ENCODE measurements at places on chromosomes 1 and 21. TPM values are rescaled to one million over a fixed set of nuclear protein-coding genes. Genes with fewer than 3 reads are reported as not detected.

DNA sequence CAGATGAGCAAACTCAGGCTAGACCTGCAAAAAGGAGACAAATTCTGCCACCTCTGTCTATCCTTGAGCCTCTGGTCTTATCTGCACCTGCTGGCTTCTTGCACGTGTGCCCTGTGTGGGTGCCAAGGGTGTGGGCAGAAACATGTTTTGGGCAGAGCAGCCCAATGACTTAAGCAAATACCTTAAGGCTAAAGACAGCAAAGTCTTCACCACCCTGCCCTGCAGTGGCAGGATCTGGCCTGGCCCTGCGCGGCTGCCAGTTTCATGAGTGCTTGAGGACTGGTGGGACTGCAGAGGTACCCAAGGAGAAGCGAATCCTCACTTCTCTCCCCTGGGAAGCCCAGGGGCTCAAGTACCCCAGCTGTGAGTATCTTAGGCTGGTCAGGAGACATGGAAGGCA lies 3.8 kb upstream of the SLC26A9 start:
- no peak overlapping the region for H3K4me3 ChIP-seq
- no peak for DNase-seq
- no peaks in the 10 kb centered on the region for H3K36me3 ChIP-seq
- no peaks in the 10 kb centered on the region for H3K4me1 ChIP-seq

DNA sequence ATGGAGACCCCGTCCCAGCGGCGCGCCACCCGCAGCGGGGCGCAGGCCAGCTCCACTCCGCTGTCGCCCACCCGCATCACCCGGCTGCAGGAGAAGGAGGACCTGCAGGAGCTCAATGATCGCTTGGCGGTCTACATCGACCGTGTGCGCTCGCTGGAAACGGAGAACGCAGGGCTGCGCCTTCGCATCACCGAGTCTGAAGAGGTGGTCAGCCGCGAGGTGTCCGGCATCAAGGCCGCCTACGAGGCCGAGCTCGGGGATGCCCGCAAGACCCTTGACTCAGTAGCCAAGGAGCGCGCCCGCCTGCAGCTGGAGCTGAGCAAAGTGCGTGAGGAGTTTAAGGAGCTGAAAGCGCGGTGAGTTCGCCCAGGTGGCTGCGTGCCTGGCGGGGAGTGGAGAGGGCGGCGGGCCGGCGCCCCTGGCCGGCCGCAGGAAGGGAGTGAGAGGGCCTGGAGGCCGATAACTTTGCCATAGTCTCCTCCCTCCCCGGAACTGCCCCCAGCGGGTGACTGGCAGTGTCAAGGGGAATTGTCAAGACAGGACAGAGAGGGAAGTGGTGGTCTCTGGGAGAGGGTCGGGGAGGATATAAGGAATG lies 505 bp downstream of the LMNA start:
- H3K36me3 ChIP-seq, result peaks cover 17% of the 10 kb centered on the region
- DNase-seq, result no peak
- peak overlapping the region; percentile 94 for H3K4me3 ChIP-seq

DNA sequence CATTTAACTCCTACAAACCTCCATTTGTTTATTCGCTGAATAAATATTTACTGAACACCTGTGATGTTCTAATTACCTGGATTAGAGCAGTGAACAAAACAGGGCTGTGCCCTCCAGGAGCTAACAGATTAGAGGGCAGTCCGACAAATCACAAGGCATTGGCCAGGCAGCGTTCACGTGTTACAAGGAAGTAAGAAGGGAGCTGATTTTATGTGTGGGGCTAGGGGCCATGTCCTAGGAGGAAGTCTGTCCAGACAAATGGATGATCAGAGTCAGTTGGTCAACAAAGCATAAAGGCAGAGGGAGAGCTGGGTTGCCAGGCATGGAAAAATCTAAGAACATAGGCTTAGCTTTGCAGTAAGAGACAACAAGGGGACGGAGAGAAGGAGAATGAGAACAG lies 57.3 kb upstream of the BACE2 start:
- peaks cover 22% of the 10 kb centered on the region for H3K4me1 ChIP-seq
- DNase-seq, result no peak
- no peaks in the 10 kb centered on the region for H3K36me3 ChIP-seq
- H3K27me3 ChIP-seq, result peaks cover under 1% of the 10 kb centered on the region
- no peak overlapping the region for H3K4me3 ChIP-seq

DNA sequence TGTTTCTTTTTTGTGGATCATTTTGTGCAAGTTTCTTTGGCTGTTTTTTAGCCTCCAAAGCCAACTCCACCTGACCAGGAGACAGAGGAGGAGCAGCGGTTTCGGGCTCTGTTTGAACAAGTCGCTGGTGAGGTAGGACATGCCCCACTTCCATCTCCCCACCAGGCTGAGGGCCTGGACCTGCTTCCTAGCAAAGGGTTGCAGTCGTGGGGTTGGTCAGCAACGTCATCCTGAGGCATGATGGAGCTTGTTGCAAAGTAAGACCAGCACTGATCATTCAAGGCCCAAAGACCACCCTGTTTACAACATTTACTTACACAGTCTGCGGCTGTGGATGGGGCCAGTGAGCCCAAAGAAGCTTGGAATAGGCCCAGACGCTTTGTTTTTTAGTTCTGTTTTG lies 40.3 kb downstream of the CAPN9 start:
- no peak overlapping the region for H3K4me3 ChIP-seq
- H3K27ac ChIP-seq, result no peak overlapping the region
- no peaks in the 10 kb centered on the region for H3K36me3 ChIP-seq
- peaks cover 3% of the 10 kb centered on the region for H3K4me1 ChIP-seq
- DNase-seq, result no peak
- peaks cover 16% of the 10 kb centered on the region for H3K27me3 ChIP-seq

- no peak for DNase-seq
- H3K27ac ChIP-seq, result no peak overlapping the region
- H3K4me3 ChIP-seq, result no peak overlapping the region
These were observed 187.3 kb upstream of the DMRTA2 start for GRCh38 chr1:50610563-50610962.

GRCh38 chr1:57157818-57158603 lies 192.2 kb upstream of the C8B start:
- no peak for DNase-seq
- no peak overlapping the region for H3K27ac ChIP-seq
- H3K4me3 ChIP-seq, result no peak overlapping the region

DNA sequence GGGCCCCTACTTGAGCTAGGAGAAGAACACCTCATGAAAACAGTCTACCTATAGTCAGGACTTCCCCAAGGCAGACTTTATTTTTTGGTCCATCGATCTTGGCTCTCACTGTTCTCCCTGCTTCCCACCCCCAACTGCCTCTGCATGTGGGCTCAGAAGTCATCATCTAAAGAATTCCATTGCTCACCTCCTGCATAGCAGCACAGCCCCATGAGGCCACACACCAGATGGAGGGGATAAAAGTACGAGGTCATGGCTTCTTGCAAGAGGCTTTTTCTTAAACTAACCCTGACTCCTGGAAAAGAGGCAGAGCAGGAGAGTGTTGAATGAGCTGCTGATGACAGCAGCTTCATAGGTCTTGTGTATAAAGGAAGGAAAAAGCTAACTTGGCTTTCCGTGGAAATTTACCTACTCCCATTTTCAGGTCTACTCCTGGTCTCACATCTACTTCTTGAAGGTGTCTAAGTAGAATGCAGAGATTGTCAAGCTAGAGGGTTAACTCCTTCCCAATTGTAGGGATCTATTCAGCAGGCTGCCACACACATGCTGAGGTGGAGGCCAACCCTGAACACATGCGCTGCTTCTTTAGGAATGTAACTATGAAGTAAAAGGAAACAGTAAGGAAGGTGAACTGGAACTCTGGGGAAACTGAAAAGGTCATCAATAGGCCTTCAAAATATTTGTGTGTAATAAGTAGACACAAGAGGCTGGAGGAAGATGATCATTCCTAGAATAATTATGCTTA lies 18.7 kb downstream of the WNT2B start:
- no peak overlapping the region for H3K27ac ChIP-seq
- H3K36me3 ChIP-seq, result no peaks in the 10 kb centered on the region
- no peak overlapping the region for H3K4me3 ChIP-seq
- no peaks in the 10 kb centered on the region for H3K4me1 ChIP-seq

GRCh38 chr1:224333309-224333926 lies 3.4 kb upstream of the NVL start:
- peaks cover 44% of the 10 kb centered on the region for H3K4me1 ChIP-seq
- H3K36me3 ChIP-seq, result no peaks in the 10 kb centered on the region
- DNase-seq, result peak; percentile 40
- no peaks in the 10 kb centered on the region for H3K27me3 ChIP-seq

DNA sequence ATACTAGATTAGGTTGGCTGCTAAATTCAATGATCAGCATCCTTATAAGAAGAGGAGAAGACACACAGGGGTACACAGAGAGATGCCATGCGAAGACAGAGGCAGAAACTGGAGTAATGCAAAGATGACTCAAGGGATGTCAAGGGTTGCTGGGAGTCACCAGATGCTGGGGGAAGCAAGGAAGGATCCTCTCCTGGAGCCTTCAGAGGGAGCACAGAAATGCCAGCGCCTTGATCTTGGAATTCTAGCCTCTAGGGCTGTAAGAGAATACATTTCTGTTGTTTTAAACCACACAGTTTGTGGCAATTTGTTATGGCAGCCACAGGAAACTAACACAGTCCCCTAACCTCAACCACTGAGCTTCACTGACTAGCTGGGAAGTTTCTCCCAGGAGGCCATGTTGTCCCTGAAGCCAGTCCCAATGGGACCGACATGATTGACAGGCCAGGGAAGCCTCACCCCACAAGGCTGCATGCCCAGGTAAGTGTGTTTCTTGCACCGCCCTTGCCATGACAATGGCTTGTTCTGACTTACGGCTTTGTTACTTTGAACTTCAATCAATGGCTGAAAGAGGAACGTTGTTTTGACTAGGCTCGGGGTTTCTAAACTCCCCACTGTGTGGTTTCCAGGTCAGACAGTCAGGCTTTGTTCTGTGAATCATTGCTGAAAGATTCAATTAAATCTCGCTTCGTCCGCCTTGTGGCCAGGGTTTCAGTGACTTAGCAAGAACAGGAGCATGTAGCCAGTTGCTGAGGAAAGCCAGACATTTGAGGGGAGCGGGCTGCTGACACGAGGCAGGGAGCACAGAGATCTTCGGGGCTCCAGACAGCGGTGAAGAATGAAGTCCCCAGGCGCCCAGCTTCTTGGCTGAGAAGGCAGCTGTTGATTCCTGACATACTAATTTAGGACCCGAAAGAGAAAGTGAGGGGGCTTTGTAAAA lies 62.3 kb downstream of the RUNX1 start:
- peak overlapping the region; percentile 77 for H3K27ac ChIP-seq
- H3K27me3 ChIP-seq, result no peaks in the 10 kb centered on the region
- DNase-seq, result peak; percentile 84
- H3K36me3 ChIP-seq, result no peaks in the 10 kb centered on the region
- H3K4me1 ChIP-seq, result peaks cover 96% of the 10 kb centered on the region

The PAX7 gene
- total RNA-seq, result not detected

The DMRTA2 gene
- not detected for total RNA-seq

The POU2F1 gene
- total RNA-seq, result 39.6 TPM

The PPIH gene
- total RNA-seq, result 74.2 TPM

The ZBTB17 gene
- 76.0 TPM for total RNA-seq

All from activated T-cell treated with anti-CD3 and anti-CD28 coated beads, Interleukin-2, amount 50 U/mL, for 72 hours (primary cell).